ACHN (cell line): ENCODE measurements at places on chromosomes 2 and 18.

- peak; percentile 2 for DNase-seq
Measured at GRCh38 chr18:36634573-36635216, 194.1 kb downstream of the TPGS2 start.

DNA sequence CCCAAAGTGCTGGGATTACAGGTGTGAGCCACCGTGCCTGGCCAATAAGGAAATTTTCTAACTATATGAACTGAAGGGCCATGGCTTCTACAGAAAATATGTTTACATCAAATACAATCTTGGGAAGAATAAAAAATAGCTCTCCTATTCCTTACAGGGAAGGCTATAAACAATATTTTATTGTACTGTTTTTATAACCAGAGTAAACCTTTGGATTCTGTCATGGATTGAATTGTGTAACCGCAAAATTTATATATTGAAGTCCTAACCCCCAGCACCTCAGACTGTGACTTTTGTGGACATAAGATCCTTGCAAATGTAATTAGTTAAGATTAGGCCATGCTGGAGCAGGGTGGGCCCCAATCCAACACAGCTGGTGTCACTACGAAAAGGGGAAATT, 8.3 kb downstream of the HSBP1L1 start:
- no peak for DNase-seq

DNA sequence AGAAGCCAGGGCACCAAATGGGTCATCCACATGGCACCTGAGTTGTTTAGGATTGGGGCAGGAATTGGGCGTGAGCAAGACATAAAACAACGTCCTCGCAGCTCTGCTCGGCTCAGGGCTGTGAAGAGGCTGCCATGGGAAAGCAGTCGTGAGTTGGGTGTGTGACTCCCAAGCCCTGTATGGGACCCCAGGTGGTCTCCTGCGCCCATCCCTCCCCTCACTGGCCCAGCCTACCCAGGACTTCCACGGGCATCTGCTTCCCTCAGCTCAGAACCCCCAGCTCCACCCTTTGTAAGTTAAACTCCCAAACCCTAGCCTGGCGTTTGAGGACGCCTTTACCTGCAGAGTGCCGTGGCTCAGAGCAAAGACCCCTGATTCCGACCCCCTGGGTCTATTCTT, 23.2 kb upstream of the HPCAL1 start:
- no peak for DNase-seq

DNA sequence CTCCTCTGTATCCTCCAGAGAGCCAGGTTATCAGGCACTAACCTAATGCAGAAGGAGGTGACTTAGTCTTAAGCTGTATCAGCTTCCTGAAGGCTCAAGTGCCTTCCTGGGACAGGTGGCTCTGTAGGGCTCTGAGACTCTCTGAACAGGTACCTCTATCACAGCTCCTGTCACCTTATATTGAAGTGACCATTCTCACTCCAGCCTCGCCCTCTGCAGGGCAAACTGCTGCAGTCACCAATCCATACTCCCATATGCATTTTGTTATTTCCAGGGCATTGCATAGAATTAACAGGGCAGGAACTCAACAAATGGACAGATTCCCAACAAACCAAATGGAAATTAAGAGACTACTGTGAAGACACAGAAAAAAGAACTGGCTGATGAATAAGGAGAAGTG, 203.0 kb upstream of the REV1 start:
- no peak for DNase-seq

DNA sequence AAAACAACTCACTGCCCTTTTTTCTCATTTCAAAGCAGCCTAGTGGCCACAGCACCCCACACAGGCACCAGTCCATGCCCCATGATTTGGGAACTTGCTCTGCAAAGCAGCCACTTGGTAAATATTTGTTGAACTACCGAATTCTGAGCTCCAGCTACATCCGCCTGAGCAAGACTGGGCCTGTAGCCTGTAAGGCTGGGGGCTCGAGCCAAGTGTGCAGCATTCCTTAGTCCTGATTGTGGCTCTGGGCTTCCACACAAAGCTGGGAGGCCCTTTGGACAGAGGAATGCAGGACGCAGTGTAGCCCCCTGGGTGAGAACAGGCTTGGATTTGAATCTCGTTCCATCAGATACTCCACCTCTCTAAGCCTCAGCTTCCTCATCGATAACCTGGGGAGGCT, 88.4 kb downstream of the ACTR2 start:
- DNase-seq: no peak

DNA sequence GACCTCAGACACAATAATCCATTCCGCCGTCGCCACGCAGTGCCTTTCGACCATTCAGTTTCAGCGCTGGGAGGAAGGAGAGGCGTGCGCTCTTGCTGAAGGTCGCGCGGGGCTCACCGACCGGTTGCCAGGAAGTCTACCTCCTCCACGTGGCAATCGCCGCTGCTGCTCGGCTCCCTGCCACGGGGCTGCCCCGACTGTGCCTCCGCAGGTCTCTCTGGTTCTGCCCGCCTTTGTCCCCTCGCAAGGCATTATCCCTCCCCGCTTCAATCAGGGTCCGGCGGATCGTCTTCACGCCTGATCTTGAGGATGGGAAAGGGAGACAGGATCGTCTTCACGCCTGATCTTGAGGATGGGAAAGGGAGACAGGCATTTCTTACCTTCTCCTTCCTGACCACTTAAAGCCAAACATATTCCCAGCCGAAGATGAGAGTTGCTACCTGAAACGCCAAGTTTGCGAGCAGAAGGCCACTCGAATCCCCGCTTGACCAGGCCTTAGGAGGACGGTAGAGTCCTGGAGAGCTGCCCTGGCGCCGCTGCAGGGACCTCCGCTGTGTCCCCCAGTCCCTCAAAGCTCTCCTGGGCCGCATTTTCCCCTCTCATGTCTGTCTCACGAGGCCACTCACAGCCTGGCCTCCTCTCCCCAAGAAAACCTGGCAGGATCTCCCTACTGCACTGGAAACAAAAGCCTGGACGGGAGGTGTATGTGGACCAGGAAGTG, 4.3 kb upstream of the GPR45 start:
- no peak for DNase-seq

DNA sequence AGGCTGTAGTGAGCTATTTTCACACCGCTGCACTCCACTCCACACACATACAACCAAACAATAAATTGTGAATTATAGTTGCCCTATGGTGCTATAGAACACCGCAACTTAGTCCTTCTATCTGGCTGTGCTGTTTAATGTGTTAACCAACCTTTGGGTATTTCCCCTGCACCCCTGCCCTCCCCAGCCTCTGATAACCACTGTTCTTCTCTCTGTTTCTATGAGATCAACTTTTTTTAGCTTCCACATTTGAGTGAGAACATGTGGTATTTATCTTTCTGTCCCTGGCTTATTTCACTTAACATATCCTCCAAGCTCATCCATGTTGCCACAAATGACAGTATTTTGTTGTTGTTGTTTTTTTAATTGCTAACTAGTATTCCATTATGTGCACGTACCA, 32.5 kb downstream of the TET3 start:
- no peak for DNase-seq

DNA sequence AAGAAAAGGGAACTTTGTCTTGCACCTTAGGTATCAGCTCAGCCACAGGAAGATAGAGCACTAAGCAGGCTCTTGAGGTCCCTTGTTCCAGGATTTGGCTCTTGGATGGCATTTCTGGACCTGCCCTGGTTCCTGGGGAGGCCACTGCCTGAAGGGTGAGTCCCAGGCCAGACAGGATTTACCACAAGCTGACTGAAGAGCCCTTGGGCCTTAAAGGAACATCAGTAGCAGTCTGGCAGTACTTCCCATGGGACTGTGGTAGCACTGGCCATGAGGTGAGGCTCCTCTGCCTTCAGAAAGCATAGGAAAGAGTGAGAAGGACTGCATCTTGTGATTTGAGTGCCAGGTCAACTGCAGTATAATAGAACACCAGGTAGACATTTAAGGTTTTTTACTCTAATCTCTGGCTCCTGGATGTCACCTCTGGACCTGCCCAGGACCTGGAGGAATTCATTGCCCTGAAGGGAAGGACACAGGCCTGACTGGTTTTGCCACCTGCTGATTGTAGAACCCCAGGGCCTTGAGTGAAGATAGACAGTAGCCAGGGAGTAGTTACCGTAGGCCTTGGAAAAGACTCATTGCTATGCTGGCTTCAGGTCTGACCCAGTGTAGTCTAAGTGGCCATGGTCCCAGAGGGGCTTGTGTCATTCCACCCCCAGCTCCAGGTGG, 154.4 kb upstream of the CREB1 start:
- DNase-seq: no peak

- no peak for DNase-seq
Measured at GRCh38 chr2:216635701-216636550, 2.7 kb downstream of the IGFBP2 start.

GRCh38 chr2:26770986-26771586, 7.0 kb downstream of the SLC35F6 start:
- DNase-seq: peak; percentile 75

DNA sequence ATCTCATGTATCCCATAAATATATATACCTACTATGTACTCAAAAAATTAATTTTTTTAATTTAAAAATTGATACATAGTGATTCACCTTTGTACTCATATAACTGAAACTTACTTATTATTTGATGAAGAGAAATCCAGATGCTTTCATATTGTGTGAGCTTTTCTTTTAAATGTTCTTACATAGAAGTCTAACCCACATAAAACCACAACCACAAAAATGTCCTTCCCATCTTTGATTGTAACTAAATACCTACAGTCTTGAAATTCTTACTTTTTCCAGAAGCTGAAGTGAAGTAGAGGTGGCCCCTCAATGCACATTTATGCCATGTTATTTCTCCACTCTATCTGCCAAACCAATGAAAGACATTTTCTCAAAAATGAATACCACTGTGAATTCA, 117.9 kb upstream of the COL5A2 start:
- DNase-seq: peak; percentile 6

GRCh38 chr18:79642626-79643025, 37.0 kb upstream of the CTDP1 start:
- no peak for DNase-seq

- no peak for DNase-seq
Measured at GRCh38 chr2:114405247-114406116, 37.0 kb upstream of the DPP10 start.

DNA sequence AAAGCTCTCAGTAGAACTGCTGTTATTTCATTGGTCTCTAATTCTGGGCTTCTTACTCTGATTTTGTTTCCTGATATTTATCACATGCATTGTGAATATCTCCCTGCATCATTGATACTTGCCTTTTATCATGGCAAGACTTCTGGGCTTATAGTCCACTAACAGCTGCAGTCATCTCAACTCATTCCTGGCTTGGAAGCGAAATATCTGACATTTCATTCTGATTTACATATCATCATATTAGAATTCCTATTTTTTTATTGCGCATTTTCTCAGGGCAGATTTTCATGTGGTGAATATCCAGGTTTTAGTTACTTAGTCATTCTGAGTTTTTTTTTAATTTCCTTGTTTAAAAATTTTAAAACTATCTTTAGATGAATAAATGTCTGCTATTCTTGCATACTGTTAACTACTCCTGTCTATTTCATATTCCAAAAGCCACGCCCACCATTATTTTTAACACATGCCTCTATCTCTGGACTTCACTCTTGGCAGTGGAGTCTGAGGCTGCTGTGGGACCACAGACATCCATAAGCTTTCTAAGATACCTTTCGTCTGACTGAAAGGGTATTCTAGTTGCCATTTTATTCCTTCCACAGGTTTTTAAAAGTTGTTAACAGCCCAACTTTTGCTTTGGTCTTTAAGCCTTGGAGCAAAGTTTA, 164.5 kb downstream of the IRS1 start:
- DNase-seq: no peak
